ENCODE measurements at places on chromosomes 1 and 21.
A peak's percentile ranks its signal among the peaks of the same experiment; 100 is the strongest.

DNA sequence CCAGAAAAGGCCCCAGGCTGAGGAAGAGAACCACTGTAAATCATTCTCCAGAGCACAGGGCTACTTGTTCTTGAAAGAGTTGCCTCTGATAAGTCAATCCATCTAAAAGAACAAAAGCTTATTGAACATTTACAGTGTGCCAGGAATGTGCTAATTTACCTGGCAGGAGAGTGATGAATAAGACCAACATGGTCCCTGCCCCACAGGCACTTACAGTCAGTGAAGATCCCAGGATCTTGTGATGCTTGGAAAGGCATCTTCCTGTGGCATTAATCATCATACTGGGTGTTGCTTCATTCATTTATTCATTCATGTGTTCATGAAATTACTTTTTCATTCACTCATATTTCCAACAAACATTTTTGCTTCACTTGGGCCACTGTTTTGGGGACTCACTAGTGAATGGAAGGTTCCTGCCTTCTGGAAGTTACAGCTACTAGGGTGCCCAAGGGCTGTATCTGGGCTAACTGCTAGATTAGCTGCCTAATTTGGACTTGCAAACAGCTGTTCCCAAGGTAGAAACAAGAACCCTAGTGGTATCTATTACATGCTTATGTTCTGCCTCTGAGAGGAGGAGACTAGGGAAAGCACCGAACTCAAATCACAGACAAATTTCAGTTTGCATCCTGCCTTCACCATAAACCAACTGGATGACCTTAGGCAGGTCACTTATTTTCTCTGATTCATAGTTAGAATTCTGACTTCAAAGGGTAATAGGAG, 133.5 kb downstream of the CLIC6 start:
- H3K27ac ChIP-seq: peak overlapping the region; percentile 95
- no peaks in the 10 kb centered on the region for H3K27me3 ChIP-seq
- peaks cover 35% of the 10 kb centered on the region for H3K36me3 ChIP-seq
- no peak for DNase-seq
- peaks cover 70% of the 10 kb centered on the region for H3K4me1 ChIP-seq
- peak overlapping the region; percentile 56 for H3K4me3 ChIP-seq

GRCh38 chr1:15573477-15573876, 11.4 kb downstream of the AGMAT start:
- H3K36me3 ChIP-seq: no peaks in the 10 kb centered on the region
- no peak overlapping the region for H3K27ac ChIP-seq
- H3K4me1 ChIP-seq: peaks cover under 1% of the 10 kb centered on the region
- DNase-seq: no peak

DNA sequence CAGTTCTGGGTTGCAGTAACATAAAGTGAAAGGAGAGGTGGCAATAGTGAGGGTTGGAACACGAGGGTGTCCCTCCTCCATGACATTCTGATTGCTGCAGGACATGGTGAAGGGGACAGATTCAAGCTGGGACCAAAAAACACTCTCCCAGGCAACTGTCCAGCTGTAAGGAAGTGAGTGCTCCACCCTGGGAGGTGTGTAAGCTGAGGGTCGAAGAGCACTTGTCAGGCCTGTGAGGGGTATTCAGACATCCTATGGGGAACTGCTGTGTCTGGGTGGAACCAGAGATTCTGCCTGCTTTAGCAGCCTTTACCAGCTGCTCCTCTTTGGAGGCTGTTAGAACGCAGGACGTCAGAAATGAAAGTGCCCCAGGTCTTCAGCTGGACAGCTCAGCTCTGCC, 212.1 kb downstream of the TRABD2B start:
- DNase-seq: no peak
- no peak overlapping the region for H3K27ac ChIP-seq
- no peaks in the 10 kb centered on the region for H3K4me1 ChIP-seq

DNA sequence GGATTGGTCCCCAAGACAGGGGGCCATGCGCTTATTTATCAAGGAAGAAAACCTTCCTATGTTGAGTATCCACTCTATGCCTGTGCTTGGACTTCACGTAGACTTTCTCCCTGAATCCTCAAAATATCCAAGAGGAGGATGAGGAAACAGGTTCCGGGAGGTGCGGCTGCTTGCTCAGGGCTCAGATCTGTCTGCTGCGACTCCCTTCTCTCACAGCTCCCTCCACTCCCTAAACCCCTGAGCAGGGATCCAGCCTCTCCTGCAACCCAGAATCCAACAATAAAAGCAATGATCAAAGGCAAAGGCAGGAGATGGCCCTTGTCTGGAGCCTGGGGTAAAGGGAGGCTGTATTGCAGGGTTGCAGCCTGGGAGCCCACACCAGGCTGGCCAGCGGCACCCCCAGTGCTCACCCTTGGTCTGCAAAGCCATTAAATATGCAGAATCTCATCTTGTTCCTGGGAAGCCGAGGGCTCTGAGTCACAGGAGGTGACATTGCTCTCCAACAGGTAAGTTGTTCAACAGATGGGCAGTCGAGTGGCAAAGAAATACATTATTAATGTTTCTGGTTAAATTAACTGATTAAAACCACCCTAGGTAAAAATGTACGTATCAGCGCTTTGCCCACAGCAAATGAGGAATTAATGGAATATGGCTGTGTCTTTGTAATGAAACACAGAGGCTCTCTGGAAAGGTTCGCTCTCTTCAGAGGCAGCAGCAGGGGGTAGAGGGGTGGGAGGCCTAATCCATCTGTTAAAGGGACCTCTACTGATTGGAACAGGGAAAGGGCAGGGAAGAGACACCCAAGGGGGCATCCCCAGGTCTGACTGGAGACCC, 111.5 kb downstream of the GRIK3 start:
- H3K27ac ChIP-seq: no peak overlapping the region
- no peak overlapping the region for H3K4me3 ChIP-seq
- H3K36me3 ChIP-seq: no peaks in the 10 kb centered on the region
- no peaks in the 10 kb centered on the region for H3K4me1 ChIP-seq
- no peaks in the 10 kb centered on the region for H3K27me3 ChIP-seq

DNA sequence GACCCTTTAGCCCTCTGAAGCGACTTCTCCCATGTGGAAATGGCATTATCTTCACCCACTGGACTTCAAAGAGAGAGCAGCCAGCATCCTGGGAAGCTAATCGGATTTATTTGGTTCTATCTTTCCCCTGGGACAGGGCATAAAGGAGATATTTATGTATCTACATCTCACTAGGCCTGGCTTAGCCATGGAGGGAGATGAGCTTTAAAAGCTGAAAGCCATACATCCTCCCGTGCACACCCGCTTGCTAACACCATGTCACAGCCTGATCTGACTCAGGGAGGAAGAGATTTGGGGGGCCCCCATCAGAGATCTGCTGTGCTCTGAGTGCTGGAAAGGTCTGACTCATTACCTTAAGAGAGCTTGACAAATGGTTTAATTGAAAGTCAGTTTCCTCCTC, 155.9 kb downstream of the PLXNA2 start:
- no peak overlapping the region for H3K27ac ChIP-seq
- no peaks in the 10 kb centered on the region for H3K27me3 ChIP-seq
- H3K4me3 ChIP-seq: no peak overlapping the region
- H3K36me3 ChIP-seq: no peaks in the 10 kb centered on the region

All from natural killer cell treated with Interleukin-12 subunit alpha and Interleukin-12 subunit beta and Interleukin-15 and Interleukin-18, amount 100 ng/mL, for 72 hours (primary cell).